ENCODE measurements at places on chromosomes 13 and 19.

DNA sequence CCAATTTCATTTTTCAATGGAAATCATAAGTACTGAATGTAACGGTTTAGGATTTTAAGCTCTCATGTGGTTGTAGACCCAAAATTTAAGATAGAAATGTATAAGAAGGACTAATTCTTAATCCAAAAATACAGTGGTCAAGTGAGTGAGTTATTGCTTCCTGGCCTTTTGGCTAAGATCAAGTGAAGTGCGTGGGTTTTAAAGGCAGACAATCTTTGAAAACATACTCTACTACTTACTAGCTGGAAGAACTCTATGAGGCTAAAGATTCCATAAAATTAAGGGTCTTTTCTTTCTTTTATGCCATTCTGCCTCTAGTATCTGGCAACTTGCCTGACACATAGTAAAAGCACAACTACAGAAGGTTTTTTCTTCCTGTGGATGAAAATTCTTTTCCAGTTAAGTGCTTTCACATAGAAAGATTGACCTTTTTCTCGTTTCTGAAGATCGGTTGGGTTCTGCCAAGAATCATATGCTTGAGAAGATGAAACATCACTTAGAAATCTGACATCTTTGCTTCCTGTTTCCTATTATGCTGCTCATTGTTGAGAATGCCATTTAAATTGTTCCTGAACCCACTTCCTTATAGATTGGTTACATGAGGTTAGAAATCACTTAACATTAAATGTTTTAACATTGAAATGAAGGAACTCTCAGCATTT is 26.4 kb upstream of the SCEL start:
- no peak for DNase-seq

- DNase-seq = no peak
These were observed 593.5 kb downstream of the DIAPH3 start for GRCh38 chr13:59570204-59570603.

- no peak for DNase-seq
These were observed 125.0 kb downstream of the VWA8 start for GRCh38 chr13:41835871-41836270.

DNA sequence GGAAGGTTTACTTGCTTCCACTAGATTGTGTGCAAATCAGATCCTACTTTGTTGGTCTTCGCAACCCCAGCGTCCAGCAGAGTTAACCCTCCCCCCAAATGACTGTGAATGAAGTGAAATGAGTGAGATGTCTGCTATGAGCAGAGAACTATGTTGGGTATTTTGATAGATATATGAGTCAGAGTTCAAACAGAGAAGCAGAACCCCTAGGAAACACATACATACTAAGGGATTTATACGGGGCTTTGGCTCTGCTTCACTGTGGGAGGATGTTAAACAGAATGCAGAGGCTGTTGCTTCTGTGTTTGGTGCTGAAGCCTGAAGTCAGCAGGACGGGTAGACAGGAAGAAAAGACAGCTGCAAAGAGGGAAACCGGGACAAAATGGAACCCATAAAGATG is 197.0 kb downstream of the MZT1 start:
- no peak for DNase-seq

DNA sequence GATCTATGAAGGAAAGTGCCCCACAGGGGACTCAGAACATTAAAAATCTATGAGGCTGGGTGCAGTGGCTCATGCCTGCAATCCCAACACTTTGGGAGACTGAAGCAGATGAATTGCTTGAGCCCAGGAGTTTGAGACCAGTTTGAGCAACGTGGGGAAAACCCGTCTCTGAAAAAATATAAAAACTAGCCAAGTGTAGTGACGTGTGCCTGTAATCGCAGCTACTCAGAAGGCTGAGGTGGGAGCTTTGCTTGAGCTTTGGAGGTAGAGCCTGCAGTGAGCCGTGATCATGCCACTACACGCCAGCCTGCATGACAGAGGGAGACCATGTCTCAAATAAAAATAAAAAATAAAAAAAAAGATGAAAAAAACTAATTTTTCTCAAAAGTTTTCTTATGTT is 1070.6 kb downstream of the PCDH9 start:
- DNase-seq = no peak

DNA sequence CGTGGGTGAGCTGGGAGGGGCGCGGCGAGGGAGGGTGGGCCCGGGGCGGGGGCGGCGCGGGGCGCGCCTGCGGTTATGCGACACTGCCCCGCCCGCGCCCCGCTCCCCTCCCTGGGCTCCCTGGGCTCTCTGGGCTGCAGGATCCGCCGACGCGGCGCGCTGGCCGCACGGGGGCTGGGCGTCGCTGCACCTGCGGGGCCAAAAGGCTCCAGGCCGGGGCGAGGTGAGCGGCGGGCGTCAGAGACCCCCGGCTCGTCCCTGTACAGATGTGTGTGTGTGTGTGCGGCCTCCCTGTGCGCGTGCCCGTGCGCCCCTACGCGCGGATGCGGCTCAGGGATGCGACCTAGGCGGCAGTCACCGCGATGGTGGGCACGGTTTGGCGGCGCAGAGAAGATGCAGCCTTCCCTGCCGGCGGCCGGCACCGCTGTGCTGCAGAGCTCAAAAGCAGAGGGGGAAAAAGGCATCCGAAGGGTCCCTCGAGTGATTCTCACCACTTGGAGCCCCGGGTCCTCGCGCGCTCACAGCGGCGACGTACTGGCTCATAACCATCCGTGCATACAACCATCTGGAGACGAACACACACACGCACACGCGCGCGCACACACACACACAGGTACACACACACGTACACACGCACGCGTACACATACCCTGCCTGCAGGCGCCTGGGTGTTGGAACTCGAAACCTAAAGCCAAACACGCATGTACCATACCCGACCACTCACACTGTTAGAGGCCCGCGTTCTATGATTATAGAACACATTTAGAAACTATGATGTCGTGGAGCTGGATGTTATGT is 709 bp downstream of the ATP8A2 start:
- no peak for DNase-seq

DNA sequence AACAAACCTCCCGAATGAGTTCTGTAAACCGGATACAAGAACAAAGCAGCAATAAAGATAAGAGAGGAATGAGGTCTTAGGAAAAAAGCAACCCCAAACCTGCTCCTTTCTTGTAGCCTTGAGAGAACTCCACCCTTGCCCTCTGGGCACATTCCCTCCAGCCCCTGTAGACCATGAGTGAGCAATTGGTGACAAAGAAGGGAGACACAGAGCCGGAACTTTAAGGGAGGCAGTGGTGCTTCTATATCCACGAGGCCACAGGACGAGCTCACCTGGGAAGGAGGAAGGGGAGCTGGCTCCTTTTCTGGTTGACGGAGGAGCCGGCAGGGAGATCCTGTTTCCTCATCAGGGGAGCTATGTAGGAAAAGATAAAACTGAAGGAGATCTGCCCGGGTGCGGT is 13.0 kb downstream of the BRME1 start:
- DNase-seq = no peak

DNA sequence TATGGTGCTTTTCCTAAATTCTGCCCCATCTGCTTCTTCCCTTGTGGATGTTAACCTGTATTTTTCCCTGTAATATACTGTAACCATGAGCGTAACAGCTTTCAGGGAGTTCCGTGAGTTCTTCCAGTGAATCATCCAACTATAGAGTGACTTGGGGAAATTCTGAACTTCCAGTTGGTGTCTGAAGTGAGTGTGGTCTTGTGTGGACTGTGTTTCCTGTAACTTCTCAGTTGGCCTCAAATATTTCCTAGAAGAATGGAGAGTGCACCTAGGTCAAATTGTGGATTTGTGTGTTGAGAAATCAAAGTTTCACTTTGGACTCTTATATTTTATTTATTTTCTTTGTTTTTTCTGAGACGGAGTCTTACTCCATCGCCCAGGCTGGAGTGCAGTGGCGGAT is 11.0 kb upstream of the ZNF766 start:
- DNase-seq = no peak

DNA sequence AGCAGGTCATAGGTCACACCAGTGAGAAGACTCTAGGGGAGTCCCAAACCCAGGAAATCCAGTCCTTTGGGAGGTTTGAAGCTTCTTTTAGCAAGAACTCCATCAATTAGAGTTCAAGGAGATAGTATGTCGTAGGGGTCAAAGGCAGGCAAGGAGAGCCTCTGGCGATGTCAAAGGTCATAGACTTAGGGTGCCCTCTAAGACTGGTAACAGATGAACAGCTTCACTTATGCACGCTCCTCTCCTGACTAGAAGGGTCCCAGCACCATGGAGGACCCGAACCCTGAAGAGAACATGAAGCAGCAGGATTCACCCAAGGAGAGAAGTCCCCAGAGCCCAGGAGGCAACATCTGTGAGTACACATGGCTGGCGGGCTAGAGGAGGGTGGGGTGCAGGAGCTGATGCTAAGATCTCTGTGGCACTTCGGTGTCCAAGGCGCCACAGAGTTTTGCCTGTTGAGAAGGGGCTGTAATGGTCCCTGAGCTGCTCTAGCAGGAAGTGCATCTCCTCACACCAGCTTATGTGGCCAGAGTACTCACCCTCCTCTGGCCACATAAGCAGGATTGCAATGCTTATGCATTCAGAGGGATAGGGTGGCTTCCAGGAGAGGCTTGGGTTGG is 557 bp downstream of the ZNF576 start:
- DNase-seq = no peak

GRCh38 chr19:9847087-9847671 is 12.1 kb downstream of the PIN1 start:
- no peak for DNase-seq

DNA sequence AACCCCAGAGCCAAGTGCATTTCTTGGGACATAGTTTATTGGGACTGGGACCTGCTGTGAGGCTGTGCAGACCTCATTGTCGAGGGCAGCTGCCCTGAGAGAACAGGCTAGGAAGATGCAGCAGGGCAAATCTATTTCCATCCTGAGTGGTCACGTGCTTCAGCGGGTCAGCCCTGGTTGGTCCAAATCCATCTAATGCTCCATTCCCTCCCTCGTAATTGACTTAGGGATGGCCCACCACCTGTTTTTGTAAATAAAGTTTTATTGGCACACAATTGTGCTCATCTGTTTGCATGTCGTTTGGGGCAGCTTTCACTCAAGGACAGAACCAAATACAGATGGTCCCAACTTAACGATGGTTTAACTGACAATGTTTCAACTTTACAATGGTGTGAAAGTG is 75.5 kb upstream of the ADGRE5 start:
- DNase-seq = no peak

DNA sequence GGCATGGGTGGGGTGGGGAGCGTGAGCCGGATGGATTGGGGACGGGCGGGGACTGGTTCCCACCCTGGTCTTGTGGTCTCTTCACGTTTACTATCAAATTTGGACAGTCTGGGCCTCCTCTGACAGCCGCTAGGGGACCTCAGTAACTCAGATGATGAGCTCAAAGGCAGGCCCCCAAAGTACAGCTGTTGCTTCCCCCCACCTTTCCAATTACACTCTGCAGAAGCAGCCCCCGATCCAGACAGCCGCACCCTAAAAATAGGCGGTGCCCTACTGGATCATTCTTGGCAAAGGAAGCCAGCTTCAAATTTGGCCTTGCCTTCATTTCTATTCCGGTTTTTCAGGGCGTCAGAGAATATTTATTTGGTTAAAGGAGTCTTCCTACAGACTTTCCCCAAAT is 1.9 kb upstream of the FOXO1 start:
- DNase-seq = no peak

DNA sequence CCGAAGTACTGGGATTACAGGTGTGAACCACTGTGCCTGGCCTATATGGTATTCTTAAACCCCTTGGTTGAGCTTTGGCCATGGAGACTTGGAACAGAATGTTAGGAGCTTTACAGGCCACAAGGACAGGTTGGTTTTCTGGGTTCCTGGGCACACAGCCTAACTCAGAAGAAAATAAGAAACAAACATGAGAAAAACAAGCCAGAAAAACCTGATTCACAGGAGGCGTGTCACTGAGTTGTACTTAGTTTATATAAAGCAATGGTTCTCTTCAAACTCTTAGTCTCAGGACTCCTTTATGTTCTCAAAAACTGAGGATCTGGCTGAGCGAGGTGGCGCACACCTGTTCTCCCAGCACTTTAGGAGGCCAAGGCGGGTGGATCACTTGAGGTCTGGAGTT is 125.1 kb upstream of the SPATA13 start:
- DNase-seq = no peak

DNA sequence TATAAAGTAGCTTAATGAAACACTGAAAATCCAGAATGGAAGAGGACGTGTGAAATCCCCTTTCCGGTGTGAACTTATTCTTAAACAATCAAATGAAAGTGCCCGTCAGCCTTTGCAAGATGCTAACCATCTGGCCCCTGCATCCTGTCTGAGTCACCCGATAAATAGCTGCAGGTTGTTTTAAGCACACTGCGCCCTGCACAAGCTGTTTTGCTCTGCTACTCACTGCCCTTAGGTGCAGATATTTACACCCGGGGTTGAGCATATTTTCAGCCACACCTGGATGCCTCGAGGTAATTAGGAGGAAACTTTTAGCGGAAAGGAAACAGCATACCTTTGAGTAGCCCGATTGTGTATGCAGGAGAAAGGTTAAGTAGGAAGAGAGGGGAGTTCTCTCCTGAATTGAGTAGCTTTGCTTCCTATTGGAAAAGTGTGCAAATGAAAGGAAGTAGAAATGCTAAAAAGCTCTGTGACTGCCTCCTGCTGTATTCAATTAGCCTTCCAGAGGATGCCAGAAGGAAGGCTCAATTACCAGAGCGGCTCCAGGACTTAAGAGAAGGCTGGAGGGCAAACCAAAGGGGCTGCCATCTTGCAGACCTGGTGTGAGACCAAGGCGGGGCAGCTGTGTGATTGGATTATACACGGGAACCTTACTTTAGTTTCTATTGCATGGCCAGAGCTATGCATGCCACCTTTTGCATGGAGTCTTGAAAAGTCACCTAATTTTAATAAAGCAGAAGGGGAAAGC is 42.5 kb downstream of the IRS2 start:
- no peak for DNase-seq

GRCh38 chr13:25608181-25608580 is 236.4 kb downstream of the ATP8A2 start:
- DNase-seq = no peak

DNA sequence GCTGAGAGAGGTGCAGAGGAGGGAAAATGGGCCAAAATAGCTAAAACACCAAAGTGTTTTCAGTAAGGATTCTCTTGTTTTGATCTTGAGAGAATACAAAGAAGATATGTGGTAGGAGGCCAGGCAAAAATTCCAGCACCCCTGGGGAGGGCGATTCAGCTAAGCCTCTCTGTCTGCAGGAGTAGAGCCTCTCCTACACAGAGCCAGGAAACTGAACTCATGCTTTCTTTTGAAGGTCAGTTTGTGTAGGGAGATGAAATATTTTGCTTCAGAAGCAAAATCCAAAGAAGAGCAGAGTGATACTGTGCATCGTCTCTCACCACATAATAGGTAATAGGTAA is 565.0 kb downstream of the FGF9 start:
- no peak for DNase-seq

DNA sequence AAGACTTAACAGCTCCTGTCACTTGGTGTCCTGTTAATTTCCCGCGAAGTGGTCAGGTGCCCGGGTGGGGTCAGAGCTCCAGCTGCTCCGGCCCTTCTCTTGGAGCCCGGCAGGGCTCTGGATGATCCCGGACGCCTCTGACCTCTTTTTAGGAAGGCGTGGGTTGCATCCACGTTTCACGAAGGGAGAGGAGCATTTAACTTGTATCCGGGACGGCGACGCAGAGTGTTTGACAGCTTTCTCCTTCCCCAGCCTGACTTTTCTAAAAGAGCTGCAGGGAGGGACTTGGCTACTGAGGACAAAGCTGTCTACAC is 656 bp downstream of the ZNF155 start:
- DNase-seq = no peak

GRCh38 chr19:28605501-28606268 is 607.3 kb downstream of the UQCRFS1 start:
- no peak for DNase-seq

GRCh38 chr19:39057615-39058014 is 25.3 kb upstream of the FBXO27 start:
- no peak for DNase-seq
